Sigmoid colon (tissue), 7 donors: ENCODE measurements at places on chromosomes 11 and 22. TPM values are rescaled to one million over a fixed set of nuclear protein-coding genes. Genes with fewer than 3 reads are reported as not detected.
A peak's percentile ranks its signal among the peaks of the same experiment; 100 is the strongest.

DNA sequence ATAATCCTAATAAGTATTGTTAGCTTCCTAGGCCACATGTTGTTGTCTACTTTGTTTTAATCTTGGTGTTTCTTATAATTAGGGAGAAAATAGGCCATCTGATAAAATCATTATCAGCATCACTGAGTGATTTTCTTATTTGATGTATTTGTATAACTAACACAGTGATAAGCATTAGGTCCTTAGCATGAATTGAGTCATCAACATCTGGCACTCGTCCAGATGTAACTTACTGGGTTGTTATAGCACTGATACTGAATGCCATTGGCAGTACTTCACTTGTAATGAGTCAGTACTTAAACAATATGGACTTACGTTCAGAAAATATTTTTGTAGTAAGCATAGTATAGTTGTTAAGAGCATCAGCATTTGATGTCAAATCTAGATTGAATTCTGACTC, 16.2 kb downstream of the API5 start:
- H3K27ac ChIP-seq = no peak overlapping the region
- peaks cover 100% of the 10 kb centered on the region for H3K36me3 ChIP-seq
- H3K4me3 ChIP-seq = no peak overlapping the region
- no peaks in the 10 kb centered on the region for H3K4me1 ChIP-seq
- H3K27me3 ChIP-seq = no peaks in the 10 kb centered on the region

DNA sequence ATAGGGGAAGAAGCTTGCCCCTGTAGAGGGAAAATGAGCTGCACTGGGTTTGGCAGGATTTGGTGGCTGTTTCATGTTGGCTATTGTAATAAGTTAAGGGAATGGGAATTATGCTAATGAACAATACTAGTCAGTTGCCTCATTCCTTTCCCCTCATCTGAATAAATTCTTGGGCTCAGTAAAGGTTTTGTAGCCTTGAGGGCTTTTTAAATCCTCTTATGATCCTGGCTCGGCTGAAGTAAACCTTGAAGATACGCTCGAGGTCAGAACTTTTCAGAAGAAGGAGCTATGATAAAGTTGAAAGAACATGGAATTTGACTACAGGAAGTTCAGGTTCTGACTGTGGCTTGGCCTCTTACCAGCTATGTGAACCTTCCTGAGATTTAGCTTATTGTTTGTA, 448.7 kb downstream of the RAB38 start:
- no peaks in the 10 kb centered on the region for H3K36me3 ChIP-seq
- no peak overlapping the region for H3K4me3 ChIP-seq
- no peaks in the 10 kb centered on the region for H3K27me3 ChIP-seq
- DNase-seq = no peak
- no peak overlapping the region for H3K27ac ChIP-seq
- H3K4me1 ChIP-seq = no peaks in the 10 kb centered on the region

- no peak overlapping the region for H3K27ac ChIP-seq
- no peaks in the 10 kb centered on the region for H3K4me1 ChIP-seq
- no peaks in the 10 kb centered on the region for H3K36me3 ChIP-seq
- H3K4me3 ChIP-seq = no peak overlapping the region
- no peaks in the 10 kb centered on the region for H3K27me3 ChIP-seq
- DNase-seq = peak; percentile 53
Observed at GRCh38 chr11:69576069-69576782, 64.7 kb upstream of the CCND1 start.

DNA sequence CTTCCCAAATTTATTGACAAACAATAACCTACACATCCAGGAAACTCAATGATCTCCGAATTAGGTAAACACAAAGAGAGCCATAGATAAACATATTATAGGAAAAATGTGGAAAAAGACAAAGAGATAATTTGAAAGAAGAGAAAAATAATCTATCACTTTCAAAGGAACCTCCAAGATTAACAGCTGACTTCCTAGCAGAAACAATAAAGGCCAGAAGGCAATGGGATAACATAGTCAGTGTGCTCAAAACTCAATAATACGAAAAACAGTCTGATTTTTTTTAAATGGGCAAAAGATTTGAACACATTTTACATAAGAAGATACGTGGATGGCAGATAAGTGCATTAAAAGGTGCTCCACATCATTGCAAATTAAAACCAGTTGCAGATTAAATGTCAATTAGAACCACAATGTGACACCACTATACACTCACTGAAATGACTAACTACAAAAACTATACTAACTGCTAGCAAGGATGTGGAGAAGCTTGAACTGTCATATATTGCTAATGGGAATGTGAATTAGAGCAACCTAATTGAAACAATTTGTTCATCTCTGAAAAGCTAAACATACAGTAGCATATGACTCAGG, 300.4 kb downstream of the TMEM135 start:
- no peak overlapping the region for H3K4me3 ChIP-seq
- H3K27me3 ChIP-seq = no peaks in the 10 kb centered on the region
- DNase-seq = no peak
- H3K36me3 ChIP-seq = no peaks in the 10 kb centered on the region
- no peaks in the 10 kb centered on the region for H3K4me1 ChIP-seq
- H3K27ac ChIP-seq = no peak overlapping the region

- no peaks in the 10 kb centered on the region for H3K36me3 ChIP-seq
- DNase-seq = no peak
- H3K27ac ChIP-seq = no peak overlapping the region
- H3K27me3 ChIP-seq = no peaks in the 10 kb centered on the region
- no peak overlapping the region for H3K4me3 ChIP-seq
- no peaks in the 10 kb centered on the region for H3K4me1 ChIP-seq
Observed at GRCh38 chr11:78564490-78565467, 9.9 kb downstream of the NARS2 start.

- DNase-seq = no peak
- H3K4me1 ChIP-seq = no peaks in the 10 kb centered on the region
- H3K27ac ChIP-seq = no peak overlapping the region
- H3K27me3 ChIP-seq = no peaks in the 10 kb centered on the region
- H3K36me3 ChIP-seq = no peaks in the 10 kb centered on the region
Observed at GRCh38 chr11:36313750-36314433, 17.8 kb downstream of the PRR5L start.

DNA sequence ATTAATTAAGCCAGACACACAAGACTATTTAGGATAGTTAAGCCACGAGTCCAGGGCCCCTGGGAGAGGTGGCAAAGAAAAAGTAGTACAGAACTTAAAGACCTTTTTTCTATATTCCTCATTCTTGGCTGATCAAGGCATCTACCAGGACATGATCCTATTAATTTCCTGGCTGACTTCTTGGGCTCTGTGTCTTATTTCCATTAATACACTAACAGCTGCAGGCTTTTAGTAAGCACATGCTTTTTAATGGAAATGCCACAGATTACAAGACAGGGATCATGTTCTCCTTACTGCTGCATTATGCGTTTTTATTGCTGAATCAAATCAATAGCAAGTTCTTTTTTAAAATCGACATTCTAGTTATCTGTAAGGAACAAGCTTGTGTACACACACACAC, 35.2 kb downstream of the BTG4 start:
- no peak overlapping the region for H3K27ac ChIP-seq
- H3K4me1 ChIP-seq = no peaks in the 10 kb centered on the region
- no peak for DNase-seq
- no peaks in the 10 kb centered on the region for H3K27me3 ChIP-seq
- H3K36me3 ChIP-seq = no peaks in the 10 kb centered on the region
- no peak overlapping the region for H3K4me3 ChIP-seq

DNA sequence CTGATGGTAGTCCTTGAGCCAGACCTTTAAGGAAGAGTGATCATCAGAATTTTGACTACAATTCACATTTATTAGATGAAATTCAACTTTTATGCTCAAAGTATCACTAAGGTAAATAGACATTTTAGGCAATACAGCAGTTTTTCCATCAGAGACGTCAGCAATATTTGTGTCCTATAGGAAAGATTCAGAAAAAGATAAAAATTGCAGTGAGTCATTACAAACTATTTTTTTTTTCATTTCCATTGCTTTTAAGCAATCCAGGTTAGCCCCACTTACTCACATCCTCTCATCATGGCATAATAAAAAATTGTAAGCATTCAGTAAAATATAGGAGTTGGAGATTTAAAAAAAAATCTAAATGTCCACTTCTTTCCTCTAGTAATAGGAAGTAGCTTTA, 46.9 kb downstream of the MSANTD4 start:
- no peak for DNase-seq
- H3K4me3 ChIP-seq = no peak overlapping the region
- no peak overlapping the region for H3K27ac ChIP-seq

DNA sequence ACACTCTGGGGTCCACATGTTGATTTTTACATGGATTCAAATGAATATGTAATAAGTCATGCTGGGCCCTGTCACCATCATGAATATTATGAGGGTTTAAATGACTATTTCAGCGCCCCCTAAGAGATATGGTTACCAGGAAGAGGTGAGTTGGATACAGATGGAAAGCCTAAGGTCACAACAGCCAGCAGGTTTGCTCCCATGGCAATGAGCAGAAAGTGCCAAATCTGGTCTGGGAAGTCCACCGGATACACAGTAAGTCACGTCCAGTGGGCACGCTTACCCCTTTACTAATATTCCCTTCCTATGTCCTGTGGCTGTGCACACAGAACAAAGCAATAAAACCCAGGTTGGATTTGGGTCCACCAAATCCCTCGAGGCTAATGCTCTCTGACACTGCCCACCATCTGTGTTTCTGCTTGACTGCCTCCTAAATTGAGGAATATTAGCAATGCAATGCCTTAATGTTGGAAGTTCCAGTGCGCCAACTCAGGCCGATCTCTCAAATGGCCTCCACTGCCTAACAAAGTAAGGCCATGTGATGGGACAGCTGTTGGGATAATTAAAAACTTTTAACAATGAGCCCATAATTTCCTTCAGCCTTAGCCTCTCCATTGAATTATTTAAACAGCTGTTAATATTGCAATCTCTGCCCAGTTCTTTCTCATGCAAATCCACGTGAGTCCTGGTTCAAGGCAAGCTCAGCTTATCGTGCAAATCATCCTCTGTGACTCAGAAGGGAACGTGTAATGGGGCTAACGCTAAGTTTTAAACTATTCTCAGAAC, 97.6 kb downstream of the SLC1A2 start:
- H3K4me3 ChIP-seq = no peak overlapping the region
- no peak overlapping the region for H3K27ac ChIP-seq
- no peaks in the 10 kb centered on the region for H3K4me1 ChIP-seq
- H3K27me3 ChIP-seq = no peaks in the 10 kb centered on the region

- H3K27me3 ChIP-seq = no peaks in the 10 kb centered on the region
- peaks cover 7% of the 10 kb centered on the region for H3K36me3 ChIP-seq
- peak overlapping the region; percentile 73 for H3K27ac ChIP-seq
- H3K4me3 ChIP-seq = peak overlapping the region; percentile 93
Observed at GRCh38 chr11:64252003-64252872, 908 bp downstream of the PLCB3 start.

DNA sequence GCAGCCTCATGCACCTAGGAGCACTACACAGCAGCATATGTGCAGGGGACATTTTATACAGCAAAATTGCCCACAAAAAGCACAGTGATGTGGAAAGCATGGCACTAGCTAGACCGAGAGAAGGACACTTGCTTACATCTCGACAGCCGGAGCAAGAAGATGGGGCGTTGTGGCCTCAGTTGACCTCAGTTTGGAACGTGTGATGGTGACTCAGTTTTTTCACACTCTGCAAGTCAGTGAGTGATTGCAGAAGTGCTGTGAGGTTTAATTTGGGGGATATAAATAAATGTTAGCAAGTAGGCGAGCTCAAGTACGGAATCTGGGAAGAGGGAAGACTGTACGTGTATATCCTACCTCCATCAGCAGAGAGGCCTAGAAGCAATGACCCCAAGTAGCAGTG, 23.3 kb downstream of the LRP5 start:
- no peaks in the 10 kb centered on the region for H3K27me3 ChIP-seq
- no peak overlapping the region for H3K4me3 ChIP-seq
- peak overlapping the region; percentile 83 for H3K27ac ChIP-seq
- no peak for DNase-seq

- no peaks in the 10 kb centered on the region for H3K27me3 ChIP-seq
- H3K4me1 ChIP-seq = peaks cover 2% of the 10 kb centered on the region
- no peak overlapping the region for H3K27ac ChIP-seq
- no peaks in the 10 kb centered on the region for H3K36me3 ChIP-seq
- DNase-seq = no peak
Observed at GRCh38 chr11:35265755-35266454, 126.9 kb downstream of the CD44 start.

GRCh38 chr11:42490506-42490905, 821.3 kb upstream of the API5 start:
- H3K27me3 ChIP-seq = no peaks in the 10 kb centered on the region
- H3K4me1 ChIP-seq = no peaks in the 10 kb centered on the region
- no peak for DNase-seq
- H3K27ac ChIP-seq = no peak overlapping the region
- H3K4me3 ChIP-seq = no peak overlapping the region

DNA sequence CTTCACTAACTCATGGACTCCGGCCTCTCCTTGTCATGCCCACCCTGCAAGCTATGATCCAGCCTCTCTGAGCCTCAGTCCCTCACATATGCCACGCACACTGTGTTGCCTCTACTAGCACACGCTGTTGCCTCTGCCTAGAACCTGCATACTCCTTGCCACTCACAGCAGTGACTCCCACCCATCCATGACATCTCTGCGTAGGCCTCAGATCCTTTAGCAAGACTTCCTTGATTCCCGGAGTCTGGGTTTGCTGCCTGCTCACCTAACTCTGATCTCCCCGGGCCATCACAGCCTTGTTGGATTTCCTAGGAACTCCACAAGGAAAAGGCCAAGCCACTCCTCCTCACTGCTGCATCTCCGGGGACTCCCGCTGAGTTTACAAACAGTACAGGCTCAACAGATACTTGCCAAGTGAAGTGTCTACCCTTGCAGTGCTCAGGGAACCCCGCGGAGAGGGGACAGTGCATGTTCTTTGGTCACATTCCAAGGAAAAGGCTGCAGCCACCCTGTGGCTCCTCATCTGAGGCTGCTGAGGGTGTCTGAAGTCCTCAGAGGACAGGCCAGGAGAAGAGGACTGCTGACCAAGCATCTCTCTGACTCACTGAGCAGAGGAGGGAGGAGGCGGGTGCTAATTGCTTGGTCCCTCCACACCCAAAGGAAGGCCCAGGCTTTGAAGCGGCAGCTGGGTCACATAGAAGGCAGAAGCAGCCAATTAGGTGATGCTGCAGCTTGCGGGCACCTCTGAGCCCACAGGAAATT, 42.4 kb upstream of the NAV2 start:
- no peaks in the 10 kb centered on the region for H3K36me3 ChIP-seq
- peak overlapping the region; percentile 93 for H3K27ac ChIP-seq
- H3K4me1 ChIP-seq = peaks cover 59% of the 10 kb centered on the region
- H3K27me3 ChIP-seq = no peaks in the 10 kb centered on the region
- DNase-seq = no peak

GRCh38 chr22:32622004-32622743, 147.6 kb downstream of the FBXO7 start:
- no peaks in the 10 kb centered on the region for H3K4me1 ChIP-seq
- peak; percentile 89 for DNase-seq
- H3K4me3 ChIP-seq = no peak overlapping the region
- H3K36me3 ChIP-seq = no peaks in the 10 kb centered on the region

- H3K27ac ChIP-seq = no peak overlapping the region
- H3K4me3 ChIP-seq = no peak overlapping the region
- no peaks in the 10 kb centered on the region for H3K27me3 ChIP-seq
- DNase-seq = no peak
- no peaks in the 10 kb centered on the region for H3K4me1 ChIP-seq
Observed at GRCh38 chr22:48973694-48974041, 854.0 kb downstream of the BRD1 start.

Gene GGTLC2
- not detected for total RNA-seq

Gene GSTT2
- total RNA-seq = not detected

Gene LRRC55
- total RNA-seq = 0.66 TPM

Gene OR8U1
- not detected for total RNA-seq

Gene MS4A2
- 2.5 TPM for total RNA-seq
